ENCODE measurements at places on chromosomes 6 and 20. TPM values are rescaled to one million over a fixed set of nuclear protein-coding genes. Genes with fewer than 3 reads are reported as not detected.

The TRIM39 gene
- 18.8 TPM for total RNA-seq

The SPATA25 gene
- total RNA-seq: 0.46 TPM

The CMTR1 gene
- total RNA-seq: 84.1 TPM

The KCNK16 gene
- total RNA-seq: not detected

The CBFA2T2 gene
- 14.4 TPM for total RNA-seq

The RBBP8NL gene
- total RNA-seq: not detected

The SPTLC3 gene
- 1.4 TPM for total RNA-seq

The AGER gene
- 48.0 TPM for total RNA-seq

The MAS1 gene
- not detected for total RNA-seq

The SLC4A11 gene
- 0.53 TPM for total RNA-seq

The NTSR1 gene
- not detected for total RNA-seq

The CCN6 gene
- total RNA-seq: 0.25 TPM

The WFDC2 gene
- 1.2 TPM for total RNA-seq

The TSBP1 gene
- total RNA-seq: not detected

The SLC22A7 gene
- total RNA-seq: not detected

The KHDC1L gene
- not detected for total RNA-seq

The ELOVL2 gene
- 0.07 TPM for total RNA-seq

The TBC1D22B gene
- 24.4 TPM for total RNA-seq

The TBXT gene
- not detected for total RNA-seq

The GNRH2 gene
- 5.5 TPM for total RNA-seq

The SMOC2 gene
- not detected for total RNA-seq

The PRELID3B gene
- total RNA-seq: 168 TPM

The OR2H1 gene
- not detected for total RNA-seq

The C4B gene
- 6.4 TPM for total RNA-seq

The RWDD2A gene
- total RNA-seq: 3.4 TPM

The PPP2R5D gene
- total RNA-seq: 60.5 TPM

The OXT gene
- total RNA-seq: 1.8 TPM

The SERINC3 gene
- total RNA-seq: 85.6 TPM

The NFYA gene
- 32.4 TPM for total RNA-seq

The HTR1E gene
- not detected for total RNA-seq

The SLC17A9 gene
- 10.2 TPM for total RNA-seq

The NKAIN2 gene
- total RNA-seq: not detected

The RAET1E gene
- not detected for total RNA-seq

The ARMH2 gene
- total RNA-seq: not detected

The SAMD3 gene
- 3.8 TPM for total RNA-seq

The SOX18 gene
- 0.46 TPM for total RNA-seq

The RNASET2 gene
- total RNA-seq: 44.3 TPM

The TAAR9 gene
- not detected for total RNA-seq

The NINL gene
- total RNA-seq: 4.8 TPM

The HMGN4 gene
- total RNA-seq: 84.7 TPM
